WERI-Rb-1 (cell line): ENCODE measurements at places on chromosomes 7 and 10.
A peak's percentile ranks its signal among the peaks of the same experiment; 100 is the strongest.

DNA sequence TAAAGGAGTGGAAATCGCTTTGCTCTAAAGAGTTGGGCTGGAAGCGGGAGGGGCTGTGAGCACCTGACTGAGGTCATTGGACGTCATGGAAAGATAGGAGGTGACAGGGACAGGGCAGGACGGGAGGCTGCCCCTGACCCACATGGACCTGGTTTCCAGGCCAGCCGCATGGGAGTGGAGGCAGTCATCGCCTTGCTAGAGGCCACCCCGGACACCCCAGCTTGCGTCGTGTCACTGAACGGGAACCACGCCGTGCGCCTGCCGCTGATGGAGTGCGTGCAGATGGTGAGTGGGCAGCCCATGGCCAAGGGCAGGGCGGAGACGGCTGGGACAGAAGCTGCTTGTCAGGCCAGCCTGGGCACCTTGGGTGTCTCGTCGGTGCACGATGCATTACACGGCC lies 41.8 kb downstream of the PFKP start:
- DNase-seq, result no peak

GRCh38 chr10:133273534-133274143 lies 3.0 kb downstream of the ADAM8 start:
- DNase-seq, result no peak

GRCh38 chr10:101072923-101073322 lies 11.1 kb downstream of the KAZALD1 start:
- no peak for DNase-seq

- DNase-seq, result no peak
Observed at GRCh38 chr10:43218206-43218950, 48.5 kb downstream of the RASGEF1A start.

- no peak for DNase-seq
Observed at GRCh38 chr10:122152544-122152943, 118.6 kb upstream of the BTBD16 start.

GRCh38 chr10:120746001-120746777 lies 105.0 kb upstream of the WDR11 start:
- no peak for DNase-seq

- DNase-seq, result peak; percentile 74
Observed at GRCh38 chr7:128459394-128459878, 3.8 kb downstream of the HILPDA start.

DNA sequence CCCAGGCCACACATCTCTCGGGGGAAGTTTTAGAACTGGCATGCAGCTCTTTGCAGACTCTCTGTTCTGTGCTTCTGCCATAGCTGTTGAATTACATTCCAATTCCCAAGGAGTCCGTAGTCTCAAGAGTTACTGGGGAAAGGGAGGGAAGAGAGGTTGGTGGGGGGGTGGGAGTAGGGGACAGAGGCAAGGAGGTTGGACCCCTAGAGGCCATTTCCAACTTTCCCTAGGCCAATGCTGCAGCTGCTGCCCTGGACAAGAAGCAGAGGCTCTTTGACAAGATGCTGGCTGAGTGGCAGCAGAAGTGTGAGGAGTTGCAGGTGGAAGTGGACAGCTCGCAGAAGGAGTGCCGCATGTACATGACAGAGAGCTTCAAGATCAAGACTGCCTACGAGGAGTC lies 23.8 kb downstream of the MYH16 start:
- no peak for DNase-seq

GRCh38 chr7:111486472-111487142 lies 75.7 kb downstream of the IMMP2L start:
- no peak for DNase-seq

DNA sequence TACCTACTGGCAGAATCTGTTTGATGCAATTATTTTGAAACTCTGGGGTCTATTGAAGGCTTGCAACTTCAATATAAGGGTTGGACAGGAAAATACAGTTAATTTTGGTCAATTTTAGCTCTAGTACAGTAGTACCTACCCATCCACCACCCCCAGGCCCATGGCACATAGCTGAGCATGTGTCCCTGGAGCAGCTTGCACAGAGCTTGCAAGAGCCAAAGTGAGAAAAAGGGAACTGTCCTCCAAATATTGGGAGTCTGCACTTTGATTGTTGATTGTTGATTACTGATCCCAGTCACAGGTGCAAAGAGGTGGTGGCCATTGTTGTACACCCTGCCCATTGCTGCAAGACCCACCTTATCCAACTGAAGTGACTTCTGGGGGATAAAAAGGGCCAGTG lies 52.8 kb downstream of the DDC start:
- no peak for DNase-seq

DNA sequence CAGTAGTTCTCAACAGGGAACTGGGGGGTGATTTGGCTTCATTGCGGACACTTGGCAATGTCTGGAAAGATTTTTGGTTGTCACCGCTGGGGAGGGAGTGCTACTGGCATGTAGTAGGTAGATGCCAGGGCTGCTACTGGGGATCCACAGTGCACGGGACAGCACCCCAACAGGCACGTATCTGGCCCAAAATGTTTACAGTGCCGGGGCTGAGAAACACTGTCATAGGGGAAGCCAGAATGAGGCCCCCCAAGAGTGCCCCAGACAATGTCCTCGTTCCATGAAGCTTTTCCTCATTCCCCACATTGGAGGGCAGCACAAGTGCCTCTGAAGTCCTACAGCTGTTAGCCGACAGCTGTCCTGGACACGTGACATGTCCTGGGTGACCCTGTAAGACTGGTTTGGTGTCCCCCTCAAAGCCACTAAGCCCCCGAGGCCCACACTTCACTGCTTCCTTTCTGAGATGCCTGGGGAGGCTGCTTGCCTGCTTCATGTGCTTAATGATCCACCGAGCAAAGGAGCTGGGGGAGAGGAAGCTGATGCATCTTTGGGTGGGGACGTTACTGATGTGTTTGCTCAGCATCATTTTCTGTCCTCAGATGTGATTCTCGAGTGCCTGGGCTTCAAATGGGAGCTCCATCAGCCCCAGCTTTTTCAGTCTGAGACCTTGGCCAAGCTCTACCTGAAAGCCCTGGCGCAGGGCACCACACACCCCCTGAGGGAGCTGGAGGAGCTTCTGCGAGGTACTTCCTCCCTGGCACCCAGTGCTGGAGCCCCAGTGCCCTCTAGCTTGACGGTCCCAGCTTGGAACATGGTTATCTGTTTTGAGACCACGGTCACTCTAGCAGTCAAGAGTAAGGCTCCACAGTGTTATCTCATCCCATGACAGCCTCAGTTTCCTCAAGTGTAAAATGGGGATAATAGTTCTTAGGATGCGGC lies 14.7 kb downstream of the BTBD16 start:
- DNase-seq, result no peak

DNA sequence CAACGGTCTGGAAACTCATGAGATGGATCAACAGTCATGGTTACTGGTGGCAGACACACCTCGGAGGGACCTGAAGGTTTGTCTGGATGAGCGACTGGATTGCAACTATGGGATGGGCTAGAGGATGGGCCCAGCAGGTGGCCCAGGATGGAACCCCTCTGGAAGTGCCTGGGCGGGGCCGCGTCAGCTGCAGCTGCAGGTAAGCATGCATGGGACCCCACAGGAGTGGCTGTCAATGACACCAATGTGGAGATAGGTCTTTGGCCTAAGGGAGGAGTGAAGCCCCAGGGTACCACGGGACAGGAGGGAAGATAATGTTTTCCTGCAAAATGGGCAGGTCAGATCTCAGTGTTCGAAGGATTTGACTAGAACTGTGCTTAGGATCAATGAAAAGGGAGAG lies 103.4 kb downstream of the LANCL2 start:
- DNase-seq, result no peak
